ENCODE measurements at places on chromosomes 6 and 20.

- no peak for DNase-seq
Measured at GRCh38 chr6:67883500-67884366, 751.3 kb upstream of the ADGRB3 start.

GRCh38 chr6:90375681-90376439 is 79.2 kb upstream of the BACH2 start:
- no peak for DNase-seq

DNA sequence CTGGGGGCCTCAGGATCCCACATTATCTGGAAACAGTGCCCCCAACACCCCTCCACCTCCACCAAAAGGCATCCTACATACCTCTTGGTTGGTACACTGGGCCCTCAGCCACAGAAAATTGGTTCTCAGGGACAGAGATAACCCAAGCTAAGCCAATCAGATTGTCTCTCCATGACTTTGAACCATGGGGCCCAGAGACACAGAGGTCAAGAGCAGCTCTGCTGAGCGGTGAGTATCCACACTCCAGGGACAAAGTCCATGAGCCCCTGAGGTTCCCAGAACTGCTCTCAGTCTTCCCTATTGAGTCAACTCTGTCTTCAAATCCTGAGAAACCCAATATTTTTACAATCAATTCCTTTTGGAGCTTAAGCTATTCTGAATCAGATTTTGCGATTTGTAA is 35.3 kb downstream of the COL11A2 start:
- no peak for DNase-seq

- no peak for DNase-seq
Measured at GRCh38 chr6:44041461-44042260, 85.6 kb downstream of the MRPL14 start.

DNA sequence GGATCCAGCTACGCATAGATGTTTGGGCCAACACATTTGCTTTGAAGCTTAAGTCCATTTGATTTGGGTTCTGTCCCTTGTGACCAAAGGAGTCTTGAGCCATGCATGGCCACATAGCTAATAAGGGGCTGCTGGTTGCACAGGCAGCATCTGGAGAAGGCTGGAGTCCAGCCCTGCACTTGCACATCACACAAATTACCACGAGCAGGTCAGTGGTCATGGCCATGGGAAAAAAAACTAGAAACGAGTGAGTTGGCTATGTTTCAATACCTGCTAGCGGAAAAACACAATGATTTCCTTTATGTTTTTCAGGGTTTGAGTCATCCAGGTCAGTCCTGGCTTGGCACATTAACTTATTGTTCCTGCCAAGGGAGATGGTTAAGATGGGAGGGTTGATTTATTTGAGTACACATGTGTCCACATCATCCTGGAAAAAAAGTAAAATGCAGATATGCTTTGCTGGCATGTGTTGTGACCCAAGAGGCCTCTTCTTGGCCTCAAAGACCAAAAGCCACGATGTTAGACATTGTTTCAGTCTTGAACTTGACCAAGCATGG is 5.6 kb upstream of the STX16 start:
- no peak for DNase-seq

DNA sequence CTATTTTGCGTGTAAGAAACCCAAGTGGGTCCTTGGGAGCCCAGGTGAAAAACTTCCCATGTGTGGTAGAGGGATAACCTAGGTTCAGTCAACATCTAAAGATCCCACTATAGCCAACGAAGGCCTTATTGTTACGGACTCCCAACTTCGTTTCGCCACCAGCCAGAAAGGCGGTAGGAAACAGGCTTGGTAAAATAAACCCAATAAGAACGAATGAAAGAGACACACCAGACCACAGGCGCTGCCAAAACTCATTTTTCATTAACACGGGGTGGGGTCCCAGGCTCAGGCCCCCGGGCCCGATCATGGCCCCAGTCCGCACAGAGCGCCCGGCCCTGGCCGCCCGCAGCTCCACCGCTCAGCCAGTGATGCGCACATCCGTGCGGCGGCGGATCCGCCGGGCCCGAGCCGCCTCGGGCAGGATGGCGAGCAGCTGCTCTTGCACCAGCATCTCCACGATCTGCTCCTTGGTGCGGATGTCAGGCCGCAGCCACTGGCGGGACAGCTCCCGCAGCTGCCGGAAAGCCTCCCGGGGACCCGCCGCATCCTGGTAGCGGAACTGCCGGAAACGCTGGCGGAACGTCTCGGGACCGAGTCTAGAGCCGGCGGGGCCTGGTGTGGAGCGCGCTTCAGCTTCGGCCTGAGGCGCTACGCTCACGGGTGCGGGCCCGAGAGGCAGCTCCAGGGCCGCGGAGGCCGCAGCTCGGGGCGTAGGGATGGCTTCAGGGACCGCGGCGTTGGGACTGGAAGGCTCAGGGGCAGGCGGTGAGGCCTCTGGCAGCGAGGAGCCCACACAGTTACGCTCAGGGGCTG is 709 bp downstream of the SCAND1 start:
- peak; percentile 7 for DNase-seq

DNA sequence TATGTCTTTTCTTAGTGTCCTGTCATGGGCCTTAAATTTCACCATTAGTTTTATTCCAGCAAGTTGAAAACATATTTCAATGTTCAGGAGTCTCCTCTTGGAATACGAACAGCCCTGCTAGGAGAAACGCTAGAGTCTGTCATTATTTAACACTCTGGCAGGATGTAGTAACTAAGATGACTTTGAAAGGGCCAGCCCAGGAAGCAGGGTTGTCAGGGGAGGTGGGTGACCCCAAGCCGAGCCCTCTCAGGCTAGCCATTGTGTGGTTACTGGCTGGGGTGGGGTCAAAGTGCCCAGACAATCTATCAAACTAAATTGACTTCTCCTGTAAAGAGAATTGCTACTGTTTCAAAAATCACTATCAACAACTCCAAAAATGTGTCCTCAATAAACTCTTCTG is 67.8 kb downstream of the LY86 start:
- no peak for DNase-seq

DNA sequence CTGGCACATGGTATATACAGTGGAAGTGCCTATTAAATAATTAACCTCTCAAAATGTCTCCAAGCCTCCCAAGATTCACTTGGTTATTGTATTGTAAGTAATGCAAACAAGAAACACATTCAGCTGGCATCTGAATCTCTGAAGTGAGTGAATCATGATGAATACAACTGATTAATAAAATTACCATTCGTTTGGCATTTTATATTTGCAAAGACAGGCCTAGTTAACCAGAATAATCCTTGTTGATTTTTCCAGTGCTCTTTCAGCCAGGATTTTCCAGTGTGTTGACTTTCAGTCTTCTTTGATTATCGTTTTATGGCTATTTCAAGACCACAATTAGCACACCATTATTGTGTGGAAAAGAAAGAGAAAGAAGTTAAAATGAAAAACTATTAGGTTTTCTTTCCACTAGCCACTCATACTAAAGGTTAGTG is 20.3 kb downstream of the SLC22A2 start:
- DNase-seq, result no peak

- DNase-seq, result no peak
Measured at GRCh38 chr6:113184736-113185135, 672.4 kb upstream of the MARCKS start.

DNA sequence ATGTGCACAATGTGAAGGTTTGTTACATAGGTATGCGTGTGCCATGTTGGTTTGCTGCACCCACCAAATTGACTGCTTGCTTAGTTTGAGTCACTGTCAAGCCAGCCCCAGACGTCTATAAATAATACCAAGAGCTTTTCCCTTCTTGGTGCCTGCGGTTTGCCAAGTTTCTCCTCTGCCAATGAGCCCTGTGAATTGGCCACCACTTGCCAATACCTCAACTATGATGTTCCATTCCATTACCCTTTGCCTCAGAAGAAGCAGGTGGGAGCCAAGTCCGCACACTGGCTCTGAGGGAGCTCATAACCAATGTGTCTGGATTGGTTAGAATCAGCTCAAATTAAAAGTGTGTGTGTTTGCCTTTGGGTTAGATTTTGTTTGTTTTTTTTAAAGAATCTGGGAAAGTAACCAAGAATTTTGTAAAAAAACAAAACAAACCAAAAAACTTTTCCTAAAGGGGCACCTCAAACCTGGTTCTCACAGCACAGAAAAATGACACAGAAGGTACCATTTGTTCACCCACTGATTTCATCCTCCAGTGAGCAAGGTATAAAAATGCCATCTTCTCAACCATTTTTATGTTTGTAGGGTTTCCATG is 244.7 kb upstream of the PRND start:
- no peak for DNase-seq

- no peak for DNase-seq
Measured at GRCh38 chr20:36030149-36030548, 61.8 kb downstream of the CNBD2 start.

DNA sequence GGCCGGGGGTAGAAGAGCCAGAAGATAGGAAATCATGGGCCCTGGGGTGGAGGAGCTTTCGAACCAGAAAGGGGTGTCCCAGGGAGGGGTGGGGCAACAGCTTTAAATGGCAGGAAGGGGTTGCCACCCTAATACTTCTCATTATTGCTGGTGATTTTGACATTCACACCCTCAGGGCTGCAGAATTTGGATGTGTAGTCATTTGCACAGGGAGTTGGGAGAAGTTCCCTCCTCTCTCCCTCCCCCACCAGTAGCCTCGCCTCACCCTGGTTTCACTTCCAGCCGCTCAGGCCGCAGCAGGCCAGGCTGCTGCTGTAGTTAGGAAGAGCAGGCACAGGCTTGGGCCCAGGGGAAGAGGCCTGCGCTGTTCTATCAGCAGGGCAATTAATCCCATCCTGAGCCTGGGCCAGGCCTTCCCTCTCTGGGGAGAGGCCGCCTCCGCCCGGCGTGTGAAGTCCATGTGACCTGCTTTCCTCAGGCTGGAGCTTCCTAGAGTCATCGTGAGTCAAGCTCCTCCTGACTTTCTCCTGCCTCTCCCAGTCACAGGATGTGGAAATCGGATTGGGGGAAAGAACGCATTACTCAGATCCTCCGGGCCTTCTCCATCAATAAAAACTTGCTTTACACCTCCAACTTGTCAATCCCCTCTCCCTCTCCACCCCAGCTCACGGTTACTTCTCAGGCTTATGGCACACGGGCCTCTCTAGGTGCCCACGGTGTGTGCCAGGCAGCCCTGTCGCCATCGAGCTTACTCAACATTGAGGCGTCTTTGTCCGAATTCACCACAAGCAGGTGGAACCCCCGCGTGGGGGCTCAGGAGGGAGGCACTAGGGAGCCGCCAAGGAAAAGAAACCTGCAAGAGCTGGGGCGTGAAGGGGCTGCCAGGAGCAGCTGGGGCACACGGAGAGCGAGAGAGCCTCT is 7.8 kb downstream of the ADTRP start:
- peak; percentile 12 for DNase-seq

DNA sequence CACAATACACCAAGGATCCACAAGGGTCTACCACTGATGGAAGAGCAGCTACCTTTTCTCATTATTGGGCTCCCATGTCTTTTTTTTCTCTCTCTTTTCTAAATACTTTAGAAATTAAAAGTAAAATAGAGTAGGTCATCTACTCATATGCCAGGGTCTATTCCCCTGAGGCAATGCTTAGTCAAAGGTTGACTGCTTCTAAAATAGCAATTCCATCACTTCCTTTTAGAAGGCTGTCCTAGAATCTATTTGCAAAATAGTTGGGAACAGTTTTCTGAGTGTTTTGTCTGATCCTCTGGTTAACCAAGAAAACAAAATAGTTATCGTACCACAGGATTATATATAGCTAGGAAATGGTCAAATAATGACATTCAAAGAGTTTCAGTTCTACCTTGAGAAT is 174.1 kb downstream of the COL21A1 start:
- DNase-seq, result no peak

- no peak for DNase-seq
Measured at GRCh38 chr20:19699180-19699971, 58.7 kb upstream of the RIN2 start.

DNA sequence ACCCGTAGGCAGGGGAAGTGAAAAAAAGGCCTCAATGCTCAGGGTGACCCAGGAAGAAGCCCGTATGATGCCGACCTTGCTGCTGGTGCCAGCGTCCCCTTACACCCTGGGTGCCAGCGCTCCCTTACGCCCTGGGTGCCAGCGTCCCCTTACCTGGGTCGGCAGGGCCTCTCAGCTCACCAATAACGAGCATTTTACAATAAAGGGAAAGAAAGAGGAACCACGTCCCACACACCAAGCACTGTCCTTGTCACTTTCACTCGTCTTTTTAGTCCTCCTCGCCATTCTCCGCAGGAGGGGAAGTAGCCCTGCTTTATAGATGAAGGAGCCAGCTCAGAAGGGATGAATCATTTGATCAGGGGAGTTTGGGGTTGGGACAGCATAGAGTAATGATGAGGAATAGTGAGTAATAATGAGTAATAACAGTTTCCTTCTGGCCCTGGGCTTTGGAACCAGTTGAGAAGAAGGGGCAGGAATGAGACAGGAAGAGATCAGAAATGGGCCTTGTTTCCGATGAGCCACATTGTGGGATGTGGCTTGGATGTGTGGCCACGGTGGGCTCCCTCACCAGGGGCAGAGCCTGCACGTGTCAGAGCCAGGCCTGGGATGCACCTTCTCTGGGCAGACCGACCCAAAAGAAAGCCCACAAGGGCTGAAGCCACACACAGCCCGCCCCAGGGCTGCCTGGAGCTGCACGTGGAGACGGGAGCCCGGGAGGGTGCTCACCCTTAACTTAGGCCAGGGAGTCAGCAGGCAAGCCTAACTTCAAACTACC is 75.7 kb downstream of the SYNJ2 start:
- DNase-seq, result no peak

GRCh38 chr6:166907373-166907841 is 48.9 kb downstream of the RNASET2 start:
- no peak for DNase-seq

DNA sequence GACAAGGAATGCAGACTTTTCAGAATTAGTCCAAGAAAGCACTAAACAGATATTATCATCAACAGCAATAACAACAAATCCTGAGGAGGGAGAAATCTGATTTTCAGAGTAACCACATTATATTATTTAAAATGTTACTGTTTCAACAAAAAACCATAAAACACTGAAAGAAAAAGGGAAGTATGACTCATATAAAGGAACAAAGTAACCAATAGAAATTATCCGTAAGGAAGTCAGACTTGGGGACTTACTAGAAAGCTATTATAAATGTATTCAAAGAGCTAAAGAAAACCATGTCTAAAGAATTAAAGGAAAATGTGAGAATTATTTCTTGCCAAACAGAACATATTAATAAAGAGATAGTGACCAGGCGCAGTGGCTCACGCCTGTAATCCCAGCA is 98.1 kb downstream of the MYLK4 start:
- no peak for DNase-seq

DNA sequence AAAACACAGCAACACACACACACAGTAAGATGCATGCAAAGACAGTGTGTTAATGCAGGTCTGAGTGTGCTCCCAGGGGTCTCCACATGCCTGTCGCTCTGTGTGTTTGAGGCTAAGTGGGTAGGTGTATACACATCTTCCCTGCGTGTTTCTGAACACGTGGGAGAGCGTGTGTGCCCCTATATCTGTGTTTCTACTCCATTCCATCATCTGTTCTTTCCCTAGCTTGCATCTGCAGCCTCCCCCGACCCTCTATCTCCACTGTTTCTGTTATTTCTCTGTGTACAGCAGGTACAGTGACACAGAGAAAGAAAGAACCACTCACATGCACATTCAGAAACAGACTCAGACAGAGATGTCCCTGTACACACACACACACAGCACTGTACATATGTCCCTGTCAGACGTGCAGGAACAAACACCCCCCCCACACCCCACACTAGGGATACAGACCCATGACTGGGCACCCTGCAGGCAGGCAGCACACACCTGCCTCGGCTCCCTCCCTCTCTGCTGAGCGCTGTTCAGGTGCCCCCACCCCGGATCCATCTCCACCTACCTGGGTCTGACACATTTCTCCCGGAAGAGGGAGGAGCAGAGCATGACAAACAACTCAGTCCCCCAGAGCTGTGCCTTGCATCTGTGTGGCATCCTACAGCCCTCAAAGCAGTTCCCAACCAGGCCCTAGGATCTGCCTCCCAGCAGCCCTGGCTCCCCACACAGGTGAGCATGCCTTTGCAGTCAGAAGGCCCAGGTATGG is 27.6 kb downstream of the KCNK15 start:
- no peak for DNase-seq

GRCh38 chr20:53337390-53338101 is 256.1 kb downstream of the ZNF217 start:
- DNase-seq, result no peak

Data from SHP77 (cell line).